Activated CD8-positive, alpha-beta memory T cell treated with anti-CD3 and anti-CD28 coated beads for 1 hour (primary cell): ENCODE measurements at places on chromosomes 3 and 15.

- DNase-seq: no peak
These were observed 18.5 kb downstream of the TRANK1 start for GRCh38 chr3:36926292-36926897.

- no peak for DNase-seq
These were observed 154.6 kb downstream of the POLR2M start for GRCh38 chr15:57861034-57861638.

DNA sequence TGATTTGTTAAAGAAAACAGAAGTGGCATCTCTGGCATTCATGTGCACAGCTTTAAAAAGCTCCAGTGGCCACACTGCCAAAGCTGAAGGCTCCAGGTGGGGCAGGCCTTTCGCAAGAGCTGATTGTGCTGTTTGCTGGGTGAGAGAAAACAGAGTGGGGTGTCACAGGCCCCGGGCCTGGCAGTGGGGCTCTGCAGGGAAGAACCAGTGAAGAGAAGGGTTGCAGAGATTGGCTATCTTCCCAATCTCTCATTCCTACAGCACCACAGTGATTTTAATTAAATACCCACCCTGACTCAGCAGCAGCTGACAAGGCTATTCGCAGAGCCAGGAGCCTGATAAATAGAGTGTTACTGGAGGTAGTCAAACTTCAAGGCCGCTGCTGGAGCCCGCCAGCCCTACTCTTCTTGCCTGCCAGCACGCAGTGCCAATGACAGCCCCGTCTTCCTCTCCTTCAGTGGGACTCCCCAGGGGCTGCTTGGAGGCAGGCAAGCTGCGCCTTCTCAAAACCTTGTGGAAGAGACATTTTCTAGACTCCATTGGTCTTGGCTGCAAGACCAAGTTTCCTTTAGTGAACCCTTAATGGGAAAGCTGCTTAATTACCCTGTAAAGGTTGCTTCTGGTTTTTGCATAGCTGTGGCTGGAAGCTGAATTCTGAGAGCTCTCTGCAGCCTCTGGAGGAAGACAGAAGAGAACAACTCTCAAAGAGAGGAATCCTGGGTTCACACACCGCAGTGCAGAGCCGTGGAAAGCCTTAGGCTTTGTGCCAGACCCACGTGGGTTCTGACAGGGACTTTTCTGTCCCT is 225.8 kb upstream of the SLCO3A1 start:
- DNase-seq: no peak

GRCh38 chr3:64299206-64299605 is 73.9 kb upstream of the PRICKLE2 start:
- DNase-seq: no peak

- no peak for DNase-seq
These were observed 94.8 kb upstream of the TLE3 start for GRCh38 chr15:70192490-70192889.

DNA sequence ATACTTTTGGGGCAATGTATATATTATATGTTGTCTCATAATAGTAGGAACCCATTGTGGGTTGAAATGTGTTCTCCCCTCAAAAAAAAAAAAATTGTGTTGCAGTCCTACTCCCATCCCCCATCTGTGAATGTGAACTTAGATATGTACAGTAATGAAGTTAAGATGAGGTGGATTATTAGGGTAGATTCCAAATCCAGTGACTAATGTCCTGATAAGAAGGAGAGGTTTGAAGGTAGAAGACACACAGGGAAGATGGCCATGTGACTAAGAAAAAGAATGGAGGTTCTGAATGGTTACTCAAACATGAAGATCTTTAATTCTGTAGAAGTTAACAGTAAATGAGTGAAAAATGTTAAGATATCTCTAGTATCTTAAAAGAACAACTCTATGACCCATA is 3.0 kb upstream of the ATOSA start:
- no peak for DNase-seq

DNA sequence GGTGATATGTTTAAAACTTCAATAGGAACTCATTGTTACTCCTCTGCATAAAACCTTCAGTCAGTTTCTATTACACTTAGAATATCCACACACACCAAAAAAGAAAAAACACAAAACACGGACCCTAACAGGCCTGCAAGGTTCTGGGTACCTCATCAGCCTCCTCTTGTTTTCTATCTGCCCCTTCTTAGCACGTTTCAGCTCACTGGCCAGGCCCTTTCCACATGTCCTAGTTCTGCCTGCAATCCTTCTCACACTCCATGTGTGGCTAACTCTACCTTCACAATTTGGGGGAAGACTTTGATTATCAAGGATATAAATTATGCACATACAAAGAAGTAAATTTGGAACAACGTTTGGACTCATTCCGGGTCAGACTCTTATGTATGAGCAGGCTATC is 376.3 kb downstream of the LSAMP start:
- no peak for DNase-seq

DNA sequence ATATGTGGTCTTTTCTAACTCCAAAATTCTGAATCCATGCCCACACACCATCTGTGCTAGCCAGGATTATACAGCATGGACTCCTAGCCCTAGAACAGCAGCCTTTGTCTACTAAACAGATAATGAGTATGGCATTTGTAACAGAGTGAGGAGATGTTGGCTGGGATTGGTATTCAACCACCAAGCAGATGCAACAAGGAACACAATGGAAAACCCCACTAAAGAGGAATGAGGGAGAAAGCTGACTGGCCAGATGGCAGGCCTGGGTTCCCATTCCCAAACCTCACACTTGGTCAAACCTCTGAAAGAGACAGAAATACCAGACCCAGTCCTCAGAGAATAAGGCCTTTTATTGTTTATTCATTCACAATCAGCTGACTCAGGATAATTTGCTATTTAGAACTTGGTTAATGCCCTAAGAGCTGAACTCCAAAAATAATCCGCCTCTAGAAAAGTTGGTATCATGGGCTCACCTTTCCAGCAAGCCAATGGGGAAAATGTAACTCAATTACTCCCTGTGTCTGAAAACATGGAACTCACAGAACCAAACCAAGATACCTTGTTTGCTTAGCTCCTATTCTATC is 145.6 kb downstream of the LRRC3B start:
- no peak for DNase-seq

DNA sequence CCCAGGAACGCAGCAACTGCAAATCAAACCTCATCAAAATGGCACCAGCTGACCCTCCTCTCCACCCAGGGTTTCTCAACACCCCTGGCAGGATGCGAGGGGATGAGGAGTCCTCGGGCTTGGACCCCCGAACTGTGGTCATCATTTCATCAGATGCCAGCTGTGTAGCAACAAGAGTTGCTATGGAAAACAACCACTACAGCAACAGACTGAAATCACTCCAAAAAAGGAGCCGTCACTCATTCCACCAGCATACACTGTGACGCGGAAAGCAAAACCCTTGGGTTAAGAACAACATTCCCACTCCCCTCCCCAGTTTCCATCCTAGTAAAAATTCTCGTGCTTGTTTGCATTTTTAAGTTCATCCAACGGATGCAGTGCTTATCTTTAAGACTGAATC is 40.1 kb downstream of the VGLL4 start:
- DNase-seq: no peak

DNA sequence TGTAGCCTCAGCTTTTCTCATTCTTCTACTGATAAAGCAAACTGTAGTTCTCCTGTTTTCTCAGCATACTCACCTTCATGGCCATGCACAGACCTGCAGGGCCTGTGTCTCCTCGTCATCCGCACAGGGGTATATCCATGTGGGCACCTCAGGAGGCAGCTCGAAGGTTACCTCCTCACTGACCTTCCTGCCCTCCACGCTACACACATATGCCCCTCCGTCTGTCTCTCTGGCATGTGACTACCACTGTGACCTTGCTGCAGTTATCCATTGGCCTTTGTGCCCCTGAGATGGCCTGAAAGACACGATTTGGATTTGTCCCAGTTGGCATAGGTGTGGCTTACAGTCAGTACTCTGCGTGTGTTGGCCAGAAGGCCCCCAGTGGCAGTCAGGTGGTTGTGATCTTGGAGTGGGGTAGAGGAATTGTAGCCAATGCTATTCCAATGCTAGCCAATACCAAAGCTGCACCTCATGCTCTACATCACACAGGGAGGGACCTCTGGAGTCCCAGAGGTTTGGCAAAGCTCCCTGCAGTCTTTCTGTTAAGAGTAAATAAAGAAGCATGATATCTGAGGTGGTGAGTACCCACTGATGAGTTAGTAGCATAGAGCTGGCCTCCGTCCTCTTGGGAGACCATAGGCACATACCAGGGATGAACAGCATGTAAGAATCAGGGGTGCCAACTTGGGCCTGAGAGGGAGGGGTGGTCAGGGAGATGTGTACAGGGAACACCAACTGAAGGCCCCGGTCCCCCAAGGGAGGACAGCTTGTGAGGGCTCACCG is 143.4 kb downstream of the EEFSEC start:
- no peak for DNase-seq

DNA sequence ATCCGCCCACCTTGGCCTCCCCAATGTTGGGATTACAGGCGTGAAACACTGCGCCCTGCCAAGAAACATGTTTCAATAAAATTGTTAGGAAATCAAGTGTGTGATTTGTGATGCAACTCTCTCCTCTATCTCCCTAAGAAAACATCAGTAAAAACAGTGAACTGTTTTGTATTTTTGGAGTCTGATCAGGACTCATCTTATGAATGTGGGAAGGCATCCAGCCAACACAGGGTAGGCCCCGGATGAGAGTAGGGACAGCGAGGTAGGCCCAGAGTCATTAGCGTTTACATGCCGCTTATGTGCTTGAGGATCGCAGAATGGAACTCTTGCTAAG is 884 bp upstream of the GLYCTK start:
- DNase-seq: no peak

DNA sequence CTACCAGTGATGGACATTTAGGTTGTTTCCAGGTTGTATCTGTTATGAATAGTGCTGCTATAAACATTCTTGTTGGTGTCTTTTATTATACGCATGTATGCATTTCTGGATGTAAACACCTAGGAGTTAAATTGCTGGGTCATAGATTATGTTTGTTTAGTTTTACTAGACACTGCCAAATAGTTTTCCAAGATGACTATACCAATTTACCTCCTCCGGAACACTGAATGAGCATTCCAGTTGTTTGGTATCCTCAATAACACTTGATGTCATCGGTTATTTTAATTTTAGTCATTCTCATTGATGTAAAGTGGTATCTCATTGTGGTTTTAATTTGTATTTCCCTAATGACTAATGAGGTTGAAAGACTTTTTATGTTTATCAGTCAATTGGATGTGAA is 36.6 kb upstream of the ARID3B start:
- DNase-seq: no peak

- no peak for DNase-seq
These were observed 37.1 kb upstream of the SLC4A7 start for GRCh38 chr3:27521179-27521871.

GRCh38 chr3:172786036-172786435 is 35.5 kb downstream of the ECT2 start:
- DNase-seq: no peak

DNA sequence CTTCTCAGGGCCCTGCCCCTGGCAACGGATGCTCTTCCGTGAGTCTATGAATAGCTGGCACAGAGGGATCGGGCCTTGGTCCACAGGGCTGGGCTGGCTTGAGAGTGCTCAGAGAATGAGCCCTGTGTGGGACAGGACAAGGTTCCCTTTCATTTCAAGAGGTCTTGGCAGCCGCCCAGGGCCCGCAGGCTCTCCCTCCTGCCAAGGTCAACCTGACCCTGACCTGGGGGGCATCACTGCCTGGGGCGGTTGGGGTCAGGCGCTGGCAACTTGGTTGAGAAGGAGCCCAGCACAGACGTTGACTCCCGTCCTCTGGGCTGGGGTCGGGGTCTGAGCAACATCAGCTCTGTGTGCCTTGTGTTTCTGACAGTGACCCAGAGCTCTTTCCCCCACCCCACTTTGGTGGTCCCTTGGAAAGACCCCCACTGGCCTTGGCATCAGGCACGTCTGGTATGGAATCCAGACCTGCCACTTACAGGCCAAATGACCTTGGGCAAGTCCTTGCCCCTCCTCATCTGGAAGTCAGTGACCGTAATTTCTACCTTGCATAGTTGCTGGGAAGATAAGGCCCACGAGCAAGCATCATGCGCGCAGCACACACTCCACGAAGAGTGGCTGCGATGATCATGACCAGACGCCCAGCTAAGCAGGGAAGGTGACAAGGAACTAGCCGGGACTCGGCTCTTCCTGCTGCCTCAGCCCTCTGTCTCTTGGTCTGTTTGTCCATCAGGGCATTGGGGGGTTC is 36.4 kb downstream of the EPHB3 start:
- DNase-seq: no peak

DNA sequence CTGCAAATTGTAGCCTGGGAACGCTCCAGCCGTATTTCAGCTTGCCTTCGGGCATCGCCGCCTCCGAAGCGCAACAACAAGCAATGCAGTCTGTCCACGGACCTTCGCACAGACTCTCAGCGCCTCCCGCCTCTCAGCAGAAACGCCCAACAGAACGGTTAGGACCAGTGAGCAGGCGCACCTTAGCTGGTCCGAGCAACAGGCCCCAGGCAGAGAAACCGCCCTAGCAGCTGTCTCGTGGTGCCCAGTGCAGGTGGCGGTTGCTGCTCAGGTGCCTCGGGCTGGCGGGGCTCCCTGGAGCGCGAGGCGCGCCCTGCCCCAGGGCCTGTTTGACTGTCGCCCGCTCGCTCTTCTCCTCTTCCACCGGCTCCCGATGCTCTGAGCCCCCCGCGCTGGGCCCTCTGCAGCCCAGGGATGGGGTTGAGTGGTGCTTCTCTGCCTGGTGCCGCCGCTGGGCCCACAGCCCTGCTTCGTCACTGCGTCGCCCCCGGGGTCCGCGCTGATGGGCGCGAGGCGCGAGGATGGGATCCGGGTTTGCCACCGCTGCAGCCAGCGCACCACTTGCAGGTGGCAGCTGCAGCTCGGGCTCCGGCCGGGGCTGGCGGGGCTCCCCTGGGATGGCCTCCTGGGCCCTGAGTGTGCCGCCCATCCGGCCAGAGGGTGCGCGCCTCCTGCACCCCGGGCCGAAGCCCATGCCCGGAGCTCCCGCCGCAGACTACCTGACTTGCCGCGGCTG is 268.4 kb upstream of the FRG2C start:
- DNase-seq: no peak

DNA sequence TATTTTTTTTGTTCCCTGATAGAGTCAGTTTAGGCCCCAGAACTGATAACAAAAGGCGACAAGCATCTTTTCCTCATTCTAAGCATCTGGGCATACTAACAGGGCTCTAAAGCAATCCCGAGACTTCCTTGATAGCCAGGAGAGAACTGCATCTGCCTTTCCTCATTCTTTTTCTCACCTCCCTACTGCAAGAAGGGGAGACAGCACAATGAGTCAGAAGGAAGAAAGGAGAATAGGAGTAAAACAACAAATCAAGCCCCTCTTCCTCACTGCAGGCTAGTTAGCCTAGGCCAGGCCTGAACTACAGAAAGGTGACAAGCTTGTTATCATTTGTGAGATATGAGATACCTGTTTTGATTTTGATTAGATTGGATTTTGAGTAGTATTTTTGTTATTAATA is 97.9 kb downstream of the NAALADL2 start:
- DNase-seq: no peak

DNA sequence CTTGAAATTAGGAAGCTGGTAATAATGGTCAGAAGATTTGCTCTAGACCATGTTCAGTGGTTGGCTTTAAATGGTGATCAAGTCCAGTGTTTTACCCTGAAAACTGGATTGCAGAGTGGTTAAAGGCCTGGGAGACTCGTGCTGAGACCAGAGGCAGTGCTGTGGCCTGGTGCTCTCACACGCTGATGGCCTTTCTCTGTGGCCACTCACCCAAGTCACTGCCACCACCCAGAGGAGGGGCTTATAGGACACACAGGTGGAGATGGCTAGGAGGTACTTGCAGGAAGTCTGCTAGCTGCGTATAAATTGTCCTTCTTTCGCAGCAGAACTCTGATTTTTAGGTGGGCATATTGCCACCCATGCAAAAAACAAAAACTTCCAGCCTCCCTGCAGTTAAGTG is 6.2 kb upstream of the EHD4 start:
- no peak for DNase-seq
